ENCODE measurements at places on chromosomes 6 and 20. TPM values are rescaled to one million over a fixed set of nuclear protein-coding genes. Genes with fewer than 3 reads are reported as not detected.

GRCh38 chr20:36856691-36857635 lies 19.0 kb upstream of the TLDC2 start:
- no peak for DNase-seq

DNA sequence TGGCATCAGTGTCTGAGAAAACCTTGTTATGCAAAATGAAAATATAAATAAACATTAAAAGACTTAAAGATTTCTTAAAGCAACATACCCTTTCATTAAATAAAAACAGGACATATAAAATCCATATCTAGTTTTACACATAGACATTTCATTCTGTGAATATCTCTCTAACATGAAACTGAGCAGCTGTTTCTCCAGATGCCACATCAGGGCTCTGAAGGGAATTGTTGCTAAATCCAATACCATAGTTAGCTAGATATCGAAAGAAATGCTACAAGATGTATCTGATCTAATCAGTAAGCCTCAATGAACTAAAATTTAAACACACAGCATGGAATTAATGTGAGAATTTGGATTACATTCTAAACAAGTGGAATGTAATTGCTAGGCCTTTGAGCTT lies 74.5 kb downstream of the SAMD5 start:
- no peak for DNase-seq

DNA sequence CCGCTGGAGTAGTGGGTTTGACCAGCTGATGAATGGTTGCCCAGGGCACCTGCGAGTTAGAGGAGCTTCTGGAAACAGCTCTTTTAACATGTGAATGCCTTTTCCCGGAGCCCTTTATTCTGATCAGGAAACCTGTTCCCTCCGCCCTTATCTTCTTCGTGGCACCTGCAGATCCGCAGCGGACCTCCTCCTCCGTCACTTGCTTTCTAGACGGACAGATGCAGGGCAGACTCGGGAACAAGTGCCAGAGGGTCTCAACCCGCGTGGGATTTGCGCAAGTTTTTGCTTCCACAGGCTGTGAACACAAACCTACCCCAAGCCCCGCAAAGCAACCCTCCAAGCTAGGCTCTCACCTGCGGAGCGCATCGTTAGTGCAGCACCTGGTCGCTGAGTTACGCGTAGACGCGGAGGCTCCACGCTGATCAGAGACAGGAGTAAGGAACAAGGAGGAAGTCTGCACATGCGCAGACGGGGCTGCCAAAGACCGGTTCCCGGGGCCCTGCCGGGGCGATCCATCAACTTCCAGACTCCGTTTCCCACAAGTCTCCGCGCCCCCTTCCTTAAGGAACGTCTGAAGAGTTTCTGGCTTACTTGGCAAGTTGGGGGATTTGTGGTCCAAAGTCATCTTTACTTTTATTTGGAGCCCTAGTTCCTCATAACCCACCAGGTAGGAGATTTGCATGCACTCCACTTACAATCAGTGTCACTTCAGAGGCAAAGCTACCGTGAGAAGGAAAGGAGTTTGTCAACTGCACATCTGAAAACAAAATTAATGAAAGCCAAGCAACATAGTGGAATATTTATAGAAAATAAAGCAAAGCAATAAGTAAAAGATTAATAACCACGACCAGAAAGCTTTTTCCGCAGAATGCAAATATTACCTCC lies 52.7 kb upstream of the ELMO2 start:
- DNase-seq = peak; percentile 50

The LY6G6C gene
- not detected for total RNA-seq

- no peak for DNase-seq
Observed at GRCh38 chr6:130574146-130574545, 208.3 kb downstream of the TMEM200A start.

DNA sequence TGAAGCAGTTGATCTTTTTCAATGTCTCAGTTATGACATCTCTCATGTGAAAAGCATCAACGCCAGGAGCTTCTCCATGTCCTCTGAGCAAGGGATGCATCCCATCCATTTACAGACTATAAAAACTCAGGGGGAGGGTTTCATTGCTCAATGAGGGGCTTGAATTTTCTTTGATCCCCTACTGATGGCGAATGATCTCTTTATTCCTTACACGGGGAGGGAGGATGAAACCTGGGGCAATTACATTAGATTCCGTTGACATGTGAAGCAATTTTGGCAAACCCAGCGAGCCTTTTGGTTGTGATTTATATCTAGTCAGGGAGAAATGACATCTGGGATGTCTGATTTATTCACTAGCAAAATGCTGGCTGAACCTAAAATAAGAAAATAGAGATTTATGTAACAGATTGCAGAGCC lies 268.9 kb downstream of the HIVEP2 start:
- DNase-seq = no peak

DNA sequence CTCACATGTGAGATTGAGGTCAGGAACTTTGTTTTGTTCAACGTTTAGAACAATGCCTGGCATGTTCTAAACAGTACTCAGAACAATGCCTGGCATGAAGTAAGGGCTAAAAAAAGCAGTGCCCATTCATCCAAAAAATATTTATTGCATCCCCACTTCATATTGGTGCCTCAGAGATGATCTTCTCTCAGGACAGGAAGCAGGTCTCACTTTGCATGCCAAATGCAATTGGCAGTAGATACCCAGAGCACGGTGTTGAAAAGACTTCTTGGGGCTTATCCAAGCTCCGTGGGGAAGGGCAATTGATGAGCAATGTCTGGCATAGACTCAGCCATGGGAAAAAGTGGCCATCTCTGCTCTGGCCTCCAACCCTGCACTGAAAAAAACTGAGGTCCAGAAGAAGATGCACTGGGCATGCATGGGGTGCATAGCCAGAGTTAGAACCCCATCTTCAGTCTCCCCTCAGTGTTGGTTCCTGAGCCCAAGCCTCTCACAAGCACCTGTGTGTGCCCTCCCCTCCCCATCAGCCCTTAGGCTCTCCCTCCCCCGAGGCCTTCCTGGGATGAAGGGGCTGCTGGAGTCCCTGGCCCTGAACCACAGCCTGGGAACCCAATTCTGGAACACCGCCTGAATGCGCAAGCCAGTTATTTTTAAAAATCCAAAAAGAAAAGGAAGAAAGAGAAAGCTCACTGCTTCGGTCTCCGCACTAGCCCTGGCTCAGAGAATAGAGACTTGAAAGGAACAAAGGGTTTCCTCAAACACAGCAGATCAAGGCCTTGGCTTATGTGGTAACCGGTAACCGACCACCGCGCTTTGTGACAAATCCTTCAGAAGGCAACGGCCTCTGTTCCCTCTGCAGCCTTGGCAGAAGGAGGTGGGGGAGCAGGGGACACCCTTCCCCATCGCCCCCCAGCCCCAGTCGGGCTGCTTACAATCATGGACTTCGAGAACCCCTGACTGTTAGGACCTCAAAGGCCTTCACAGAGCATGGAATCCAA lies 78.5 kb upstream of the SIRPA start:
- DNase-seq = peak; percentile 33

DNA sequence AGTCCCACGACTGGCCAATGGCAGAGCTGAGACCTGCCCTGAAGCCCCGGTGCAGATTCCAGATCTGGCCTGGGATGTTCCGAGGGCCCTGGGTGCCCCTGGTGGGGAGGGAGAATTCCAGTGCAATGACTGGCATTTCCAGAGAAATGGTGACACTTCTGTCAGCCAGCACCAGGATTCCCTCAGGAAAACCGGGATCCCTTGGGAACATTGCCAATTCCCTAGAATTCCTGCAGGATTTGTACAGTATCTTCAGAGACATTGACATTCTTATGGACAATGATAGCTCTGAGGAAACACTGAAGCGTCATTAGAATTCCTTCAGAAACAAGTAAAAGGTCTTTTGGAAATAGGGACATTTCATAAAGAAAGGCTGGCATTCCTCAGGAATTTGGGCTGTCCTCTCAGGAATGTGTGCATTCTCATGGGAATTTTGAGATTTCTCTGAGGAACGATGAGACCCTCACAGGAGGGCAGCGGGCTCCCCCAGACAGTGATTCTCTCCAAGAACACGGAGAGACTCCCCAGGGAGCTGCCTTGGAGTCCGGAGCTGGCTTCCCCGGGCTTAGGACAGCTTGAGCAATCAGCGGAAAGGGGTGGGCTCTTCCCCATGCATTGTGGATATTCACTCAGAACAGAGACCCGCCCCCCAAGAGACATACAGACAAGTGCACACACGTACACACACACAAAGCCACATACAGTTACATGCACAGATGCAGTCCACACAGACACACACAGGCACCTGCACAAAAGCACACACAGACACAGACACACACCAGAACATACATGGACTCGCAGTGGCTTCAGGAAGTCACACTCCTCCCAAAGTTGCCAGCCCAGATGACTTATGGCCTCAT lies 35.2 kb upstream of the BPIFA2 start:
- DNase-seq = no peak

The DLL1 gene
- total RNA-seq = 3.8 TPM

DNA sequence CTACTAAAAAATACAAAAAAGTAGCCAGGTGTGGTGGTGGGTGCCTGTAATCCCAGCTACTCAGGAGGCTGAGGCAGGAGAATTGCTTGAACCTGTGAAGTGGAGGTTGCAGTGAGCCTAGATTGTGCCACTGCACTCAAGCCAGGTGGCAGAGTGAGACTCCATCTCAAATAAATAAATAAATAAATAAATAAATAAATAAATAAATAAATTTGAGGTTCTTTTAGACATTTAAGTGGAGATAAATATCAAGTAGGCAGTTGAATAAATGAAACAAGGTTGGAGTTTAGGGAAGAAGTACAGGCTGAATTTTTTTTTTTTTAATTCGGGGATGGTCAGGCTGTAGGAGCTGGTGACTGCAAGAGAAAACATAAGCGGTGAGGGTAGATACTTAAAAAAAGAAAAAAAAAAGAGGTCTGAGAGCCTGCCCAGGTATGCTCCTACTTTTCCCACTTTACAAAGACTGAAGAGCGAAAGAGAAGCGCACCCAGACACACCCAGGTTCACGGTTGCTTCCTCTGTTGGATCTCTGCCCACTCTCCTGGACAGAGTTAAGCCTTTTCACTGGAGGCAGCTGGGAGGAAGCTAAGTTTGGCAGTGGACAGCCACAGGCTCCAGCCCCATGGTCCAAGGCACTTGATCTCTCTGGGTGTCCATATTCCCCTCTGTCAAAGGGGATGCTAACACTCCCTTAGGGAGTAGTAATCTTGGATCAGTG lies 100.9 kb upstream of the PRDM1 start:
- DNase-seq = no peak

DNA sequence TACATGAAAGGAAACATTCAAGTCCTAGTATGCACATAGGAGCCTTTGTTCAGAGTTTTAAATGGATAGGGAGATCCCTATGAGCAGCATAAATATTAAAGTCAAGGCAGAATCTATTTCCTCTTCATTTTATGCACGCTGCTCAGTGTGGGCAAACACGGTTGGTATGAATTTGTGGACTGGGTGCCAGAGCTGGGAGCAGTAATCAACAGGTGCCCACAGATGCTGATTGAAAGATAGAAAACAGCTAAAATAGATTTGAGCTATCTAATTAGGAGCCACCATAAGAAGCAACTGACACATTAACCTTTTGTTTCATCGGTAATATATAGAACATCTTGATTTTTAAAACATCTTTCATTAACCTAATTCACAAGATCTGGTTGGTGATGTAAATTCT lies 175.5 kb downstream of the EYS start:
- DNase-seq = no peak

- DNase-seq = peak; percentile 17
Observed at GRCh38 chr6:169988769-169989550, 237.5 kb downstream of the ERMARD start.

DNA sequence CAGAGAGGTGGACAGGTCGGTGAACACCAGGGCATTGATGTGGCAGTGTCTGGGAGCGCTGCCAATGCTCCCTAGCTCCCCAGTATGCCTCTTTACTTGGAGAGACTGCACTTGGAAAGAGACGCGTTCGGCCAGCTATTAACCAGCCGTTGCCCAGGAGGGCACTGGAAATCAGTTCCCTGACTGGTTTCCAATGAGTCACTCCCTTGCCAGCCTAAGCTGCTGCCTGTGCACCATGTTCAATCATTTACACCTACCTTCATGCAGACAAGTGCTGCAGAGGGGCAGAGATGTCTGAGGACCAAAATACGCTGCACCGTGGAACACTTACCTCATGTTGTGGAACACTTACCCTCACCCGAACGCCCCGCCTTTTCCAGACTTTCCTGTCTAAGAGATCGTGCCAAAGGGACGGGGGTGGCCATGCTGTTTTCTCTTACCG lies 151.6 kb downstream of the SOBP start:
- DNase-seq = peak; percentile 90

DNA sequence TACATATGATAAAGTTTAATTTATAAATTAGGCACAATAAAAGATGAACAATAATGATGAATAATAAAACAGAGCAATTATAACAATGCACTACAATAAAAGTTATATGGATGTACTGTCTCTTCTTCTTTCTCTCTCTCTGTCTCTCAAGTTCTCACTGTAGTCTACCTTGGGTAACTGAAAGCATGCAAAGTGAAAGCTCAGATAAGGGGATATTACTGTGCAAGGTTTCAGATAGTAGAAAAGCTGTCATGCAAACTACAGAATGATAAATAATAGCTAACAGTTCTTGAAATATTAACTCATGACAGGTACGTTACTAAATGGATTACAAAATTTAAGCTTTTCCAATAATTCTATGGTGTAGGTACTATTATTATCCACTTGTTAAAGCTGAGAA lies 311.9 kb upstream of the PRDM1 start:
- no peak for DNase-seq

GRCh38 chr20:8020314-8021079 lies 936 bp upstream of the TMX4 start:
- DNase-seq = no peak

GRCh38 chr6:125867483-125867942 lies 76.8 kb downstream of the NCOA7 start:
- no peak for DNase-seq

DNA sequence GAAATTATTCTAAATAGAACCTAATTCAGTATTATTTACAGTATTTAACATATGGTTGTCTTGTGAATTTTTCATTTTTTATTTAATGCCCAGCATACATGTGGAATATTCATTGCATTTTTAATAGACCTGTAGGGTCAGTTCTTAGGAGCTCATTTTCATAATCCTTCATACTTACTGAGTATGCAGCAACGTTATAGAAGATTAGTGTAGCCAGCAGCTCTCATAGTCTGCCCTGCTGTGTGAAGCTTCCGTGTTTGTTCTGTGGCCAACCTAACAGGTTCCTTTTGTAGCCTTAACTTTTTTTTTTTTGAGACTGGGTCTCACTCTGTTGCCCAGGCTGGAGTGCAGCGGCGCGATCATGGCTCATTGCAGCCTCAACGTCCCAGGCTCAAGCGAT lies 261.4 kb downstream of the ARID1B start:
- DNase-seq = no peak

DNA sequence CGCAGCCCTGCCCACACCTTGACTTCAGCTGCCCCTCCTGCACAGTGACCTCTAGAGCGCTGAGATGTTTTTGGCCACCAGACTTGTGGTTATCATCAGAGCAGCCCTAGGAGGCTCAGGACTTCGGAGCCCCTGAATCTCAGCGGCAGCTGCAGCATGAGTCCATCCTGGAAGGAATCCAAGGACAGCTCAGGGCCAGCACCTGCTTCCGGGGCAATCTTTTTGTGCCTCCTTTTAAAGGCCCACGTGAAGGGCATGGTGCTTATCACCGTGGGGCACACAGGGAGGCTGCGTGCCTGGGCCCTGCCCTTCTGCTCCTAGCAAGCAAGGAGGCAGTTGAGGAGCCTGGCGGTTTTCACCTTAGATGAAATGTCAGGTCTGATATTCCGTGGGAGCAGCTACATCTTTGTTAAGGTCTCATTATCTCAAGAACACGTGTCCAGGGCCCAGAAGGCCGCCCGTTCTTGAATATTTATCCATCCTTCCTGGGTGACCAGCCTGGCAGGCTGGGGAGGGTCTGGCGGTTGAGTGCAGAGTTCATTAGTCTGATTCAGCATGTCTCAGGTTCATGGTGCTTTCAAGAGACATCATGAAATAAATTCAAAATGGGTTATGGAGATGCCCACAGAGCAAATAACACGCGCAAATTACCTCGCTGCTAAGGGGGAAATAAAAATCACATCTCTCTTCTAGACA lies 392.4 kb downstream of the TAF4 start:
- DNase-seq = no peak

The GMPR gene
- total RNA-seq = 3.8 TPM

The CD24 gene
- total RNA-seq = 22.0 TPM
